ENCODE measurements at places on chromosomes 16 and 17.

DNA sequence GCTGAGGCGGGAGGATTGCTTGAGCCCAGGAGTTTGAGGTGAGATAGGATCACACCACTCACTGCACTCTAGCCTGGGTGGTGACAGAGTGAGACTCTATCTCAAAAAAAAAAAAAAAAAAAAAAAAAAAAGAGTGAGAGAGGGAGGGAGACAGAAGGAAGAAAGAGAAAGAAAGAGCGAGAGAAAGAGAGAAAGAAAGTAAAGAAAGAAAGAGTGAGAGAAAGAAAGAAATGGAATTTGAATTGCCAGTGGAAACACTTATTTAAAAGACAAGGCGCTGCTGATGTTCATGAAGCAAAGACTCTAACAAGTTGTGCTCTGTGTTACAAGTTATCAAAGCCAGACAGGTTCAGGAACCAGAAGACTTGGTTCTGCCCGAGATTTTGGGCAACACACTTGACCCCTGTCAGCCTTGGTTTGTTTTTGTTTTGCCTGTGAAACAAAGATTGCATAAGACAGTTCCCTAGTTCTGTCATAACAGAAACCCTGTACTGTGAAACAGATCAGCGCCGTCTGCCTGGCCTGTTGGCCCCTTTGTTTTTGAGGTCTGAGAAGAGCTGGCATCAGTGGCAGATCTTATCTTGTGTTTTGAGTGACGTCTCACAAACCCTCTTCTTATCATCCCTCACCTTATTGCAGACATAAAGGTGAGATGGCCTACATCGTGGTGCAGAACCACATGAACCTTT lies 55.4 kb upstream of the ENDOV start:
- peak; percentile 17 for DNase-seq

DNA sequence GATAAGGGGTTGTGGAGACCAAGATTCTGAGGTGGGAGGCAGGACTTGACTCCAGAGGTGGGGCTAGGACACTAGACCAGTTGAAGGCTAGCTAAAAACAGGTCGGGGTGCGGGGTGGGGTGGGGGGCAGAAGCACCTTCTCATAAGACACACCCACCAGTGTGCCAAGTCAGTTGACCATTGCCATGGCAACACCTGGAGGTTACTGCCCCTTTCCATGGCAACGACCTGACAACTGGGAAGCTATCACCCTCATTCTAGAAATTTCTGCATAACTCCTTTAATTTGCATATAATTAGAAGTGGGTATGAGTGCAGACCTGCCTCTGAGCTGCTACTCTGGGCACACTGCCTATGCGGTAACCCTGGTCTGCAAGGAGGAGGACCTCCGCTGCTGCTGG lies 53.9 kb upstream of the ALOX12 start:
- DNase-seq, result no peak

GRCh38 chr17:80252871-80253270 lies 7.8 kb upstream of the RNF213 start:
- DNase-seq, result peak; percentile 94

GRCh38 chr17:48484850-48485249 lies 46.0 kb downstream of the HOXB1 start:
- DNase-seq, result no peak

DNA sequence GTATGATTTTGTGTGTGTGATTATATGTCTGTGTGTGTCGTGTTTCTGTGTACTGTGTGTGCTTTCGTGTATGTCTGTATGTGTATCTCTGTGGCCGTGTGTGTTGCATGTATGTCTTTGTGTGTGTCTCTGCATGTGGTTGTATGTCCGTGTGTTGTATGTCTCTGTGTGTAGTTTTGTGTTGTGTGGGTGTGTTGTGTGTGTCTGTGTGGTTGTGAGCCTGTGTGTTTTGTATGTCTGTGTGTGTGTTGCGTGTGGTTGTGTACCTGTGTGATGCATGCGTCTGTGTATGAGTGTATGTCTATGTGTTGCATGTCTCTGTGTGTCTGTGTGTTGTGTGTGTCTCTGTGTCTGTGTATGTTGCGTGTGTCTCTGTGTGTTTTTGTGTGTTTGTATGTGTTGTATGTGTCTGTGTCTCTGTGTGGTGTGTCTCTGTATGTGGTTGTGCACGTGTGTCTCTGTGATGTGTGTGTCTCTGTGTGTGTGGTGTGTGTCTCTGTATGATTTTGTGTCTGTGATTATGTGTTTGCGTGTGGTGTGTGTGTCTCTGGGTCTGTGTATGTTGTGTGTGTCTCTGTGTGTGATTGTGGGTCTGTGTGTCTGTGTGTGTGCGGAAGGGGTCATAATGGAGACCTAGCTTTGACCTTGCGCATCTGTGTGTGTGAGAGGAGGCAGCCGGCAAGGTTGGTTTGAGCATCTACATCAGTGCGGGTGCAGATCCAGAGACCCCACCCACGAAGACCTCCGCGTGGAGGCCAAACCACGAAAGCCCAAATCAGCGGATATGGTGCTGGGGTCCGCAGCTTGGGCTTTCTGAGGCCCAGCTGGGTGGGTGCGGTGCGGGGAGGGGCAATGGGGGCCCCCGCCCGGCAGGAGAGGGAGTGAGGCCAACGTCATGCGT lies 212.6 kb upstream of the GSE1 start:
- DNase-seq, result peak; percentile 23

DNA sequence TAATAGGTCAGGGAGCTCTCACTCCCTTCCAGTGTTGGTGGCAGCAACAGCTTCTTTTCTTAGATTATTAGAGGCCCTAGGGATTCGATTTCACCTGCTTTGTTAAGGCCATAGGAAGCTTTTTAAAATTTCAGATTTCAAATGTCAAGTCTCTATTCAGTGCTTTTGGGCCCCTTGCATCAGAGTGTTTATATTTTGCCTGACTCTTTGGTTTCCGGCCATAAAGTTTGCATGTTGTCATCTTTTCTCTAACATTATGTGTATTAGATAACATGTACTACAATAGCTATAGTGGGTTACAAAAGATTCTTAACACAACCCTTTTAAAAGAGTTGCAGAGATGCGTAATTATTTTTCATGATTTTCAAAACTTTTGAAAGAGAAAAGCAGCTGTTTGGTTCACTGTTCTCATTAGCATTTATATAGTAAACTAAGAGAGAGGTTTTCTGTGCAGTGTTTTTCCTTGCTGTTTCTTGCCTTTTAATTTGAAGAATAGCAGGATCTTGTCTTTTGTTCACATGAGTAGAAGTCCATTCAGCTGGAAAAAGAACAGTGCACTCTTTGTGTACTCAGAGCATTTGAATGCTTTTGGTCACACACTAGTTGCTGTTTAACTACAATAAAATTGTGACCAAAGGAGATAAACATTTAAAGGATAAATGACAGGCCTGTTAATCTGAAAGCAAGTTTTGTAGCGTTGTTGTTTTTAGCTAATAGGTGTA lies 52.5 kb downstream of the FTO start:
- no peak for DNase-seq

DNA sequence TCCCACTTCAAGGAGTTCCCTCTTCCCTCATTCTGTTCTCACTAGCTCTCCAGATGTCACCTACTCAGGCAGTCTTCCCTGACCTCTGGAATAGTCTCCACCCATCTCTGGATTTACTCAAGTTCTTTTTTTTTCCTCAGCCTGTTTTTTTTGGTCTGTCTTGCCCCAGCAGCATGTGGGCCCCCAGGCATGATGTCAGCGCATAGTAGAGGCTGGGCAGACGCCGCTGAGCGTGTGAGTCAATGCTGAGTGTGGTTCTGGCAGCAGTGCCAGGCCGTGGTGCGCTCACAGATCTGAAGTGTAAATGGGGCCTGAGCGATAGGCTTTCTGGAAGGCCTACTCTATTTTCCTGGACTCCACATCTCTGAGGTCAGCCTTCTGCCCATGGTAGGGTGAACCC lies 2.7 kb upstream of the KCNJ18 start:
- DNase-seq, result no peak

DNA sequence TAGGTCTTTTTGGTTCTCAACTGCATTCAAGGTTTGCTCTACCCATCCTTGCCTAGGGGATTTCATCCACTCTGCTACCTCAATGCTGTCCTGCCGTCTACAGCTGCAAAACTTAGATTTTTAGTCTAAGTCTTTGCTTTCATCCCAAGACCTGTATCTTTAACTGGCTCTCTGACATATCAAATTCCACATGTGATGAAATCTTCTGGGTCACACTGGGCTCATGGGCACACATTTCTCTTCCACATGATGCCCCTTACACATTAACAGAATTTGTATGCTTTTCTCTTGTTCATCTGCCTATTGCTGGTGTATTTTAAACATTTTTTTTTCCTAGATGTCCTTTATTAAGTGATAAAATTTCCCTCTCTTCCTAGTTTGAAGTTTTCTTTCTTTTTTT lies 39.6 kb downstream of the MAF start:
- DNase-seq, result no peak

DNA sequence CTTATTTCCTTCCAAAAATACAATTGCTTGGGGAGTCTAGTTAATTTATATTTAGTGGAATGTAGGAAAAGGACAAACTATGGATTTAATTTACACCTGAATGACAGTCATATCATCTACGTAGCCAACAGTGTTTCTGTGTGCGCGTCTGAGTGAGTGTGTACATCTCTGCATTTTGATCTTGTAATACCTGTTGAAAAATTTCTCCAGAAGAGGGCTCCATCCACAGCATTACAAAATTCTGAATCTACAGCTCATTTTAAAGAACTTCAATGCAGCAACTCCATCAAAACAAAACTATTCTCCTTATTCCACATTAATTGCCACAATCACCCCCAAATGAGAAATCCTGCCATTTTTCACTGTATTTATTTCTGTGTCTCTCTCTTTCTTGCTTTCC lies 3.9 kb downstream of the CDH13 start:
- no peak for DNase-seq

- peak; percentile 79 for DNase-seq
These were observed 229.6 kb downstream of the MRTFB start for GRCh38 chr16:14300705-14301168.

DNA sequence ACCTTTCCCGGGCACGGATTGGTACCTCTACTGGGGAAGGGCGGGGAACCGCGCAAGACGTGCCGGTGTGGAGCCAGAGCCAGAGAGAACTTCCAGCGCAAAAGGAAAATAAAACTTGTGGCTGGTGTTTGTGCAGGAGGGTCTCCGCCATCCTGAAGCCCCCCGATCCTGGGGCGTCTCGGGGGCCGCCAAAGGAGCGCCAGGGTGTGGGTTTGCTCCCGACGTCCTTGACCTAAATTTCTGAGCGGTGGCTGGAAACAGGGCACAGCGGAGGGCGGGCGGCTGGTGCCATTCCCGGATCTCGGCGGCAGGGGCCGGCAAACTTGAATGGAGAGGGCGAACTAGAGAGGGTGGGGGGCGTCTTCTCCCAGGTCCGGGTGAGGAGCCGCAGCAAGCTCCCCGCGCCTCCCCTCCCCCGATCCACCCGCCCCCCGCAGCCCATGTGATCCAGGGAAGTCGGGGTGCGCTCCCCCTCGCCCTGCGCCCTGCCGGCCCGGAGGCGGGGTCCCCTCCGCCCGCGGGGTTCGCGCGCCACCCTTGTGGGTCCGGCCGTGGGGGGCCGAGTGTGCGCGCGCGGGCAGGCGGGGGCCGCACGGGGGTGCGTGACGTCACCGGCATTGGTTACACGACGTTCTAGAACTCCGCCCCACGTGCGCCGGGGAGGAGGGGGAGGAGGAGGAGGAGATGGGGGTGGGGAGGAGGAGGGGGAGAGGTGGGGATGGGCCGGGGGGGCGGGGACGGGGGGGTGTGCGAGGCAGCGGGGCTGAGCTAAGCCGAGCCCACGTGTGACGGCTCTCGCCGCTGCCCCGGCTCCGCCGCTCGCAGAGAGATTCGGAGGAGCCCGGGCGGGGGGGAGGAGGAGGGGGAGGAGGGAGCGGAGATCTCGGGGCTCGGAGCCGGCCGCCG lies at the start of gene MSI2:
Gene MSI2 (plus strand): TSS at position 748 of the 906 bp plus-strand sequence. CDS start 220 bp downstream, outside the sequence.
- DNase-seq, result peak; percentile 97

- DNase-seq, result peak; percentile 87
These were observed 63.4 kb downstream of the KLHDC4 start for GRCh38 chr16:87702325-87702811.

DNA sequence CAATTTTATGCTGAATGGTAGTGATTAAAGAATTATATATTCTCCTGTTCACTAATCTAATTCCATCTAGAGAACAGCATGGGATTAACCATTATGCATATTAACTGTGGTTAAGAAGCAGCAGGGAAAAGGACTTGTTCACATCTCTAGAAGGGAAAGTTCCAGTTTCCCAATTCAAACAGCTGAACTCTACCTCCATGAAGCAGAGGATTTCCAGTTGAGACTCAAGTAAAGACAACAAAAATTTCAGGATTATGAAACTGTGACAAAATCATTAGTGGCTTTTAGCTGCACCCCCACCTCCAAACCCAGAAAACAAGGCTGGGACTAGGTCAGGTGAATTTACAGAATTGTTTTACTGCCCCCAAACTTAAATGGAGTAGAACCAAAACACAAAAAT lies 73.6 kb downstream of the USP32 start:
- no peak for DNase-seq

DNA sequence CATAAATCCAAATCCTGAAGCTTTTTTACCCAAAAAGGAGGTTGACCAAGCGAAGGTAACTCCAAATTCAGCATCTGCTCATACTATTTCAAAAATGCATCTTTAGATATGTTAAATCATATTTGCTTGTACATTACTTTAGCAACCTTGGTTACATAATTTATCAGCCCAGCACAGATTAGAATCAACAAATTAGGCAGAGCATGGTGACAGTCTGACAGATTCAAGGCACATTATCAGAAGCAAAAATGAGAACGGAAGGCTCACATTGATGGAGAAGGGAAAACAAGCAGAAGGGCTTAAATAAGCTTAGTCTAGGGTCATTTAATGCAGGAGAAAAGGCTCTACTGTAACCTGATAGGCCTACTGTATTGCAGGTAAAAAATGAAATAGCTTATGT lies 3.9 kb upstream of the KCNJ2 start:
- DNase-seq, result no peak

GRCh38 chr16:81221731-81222130 lies 16.8 kb upstream of the BCO1 start:
- DNase-seq, result no peak

DNA sequence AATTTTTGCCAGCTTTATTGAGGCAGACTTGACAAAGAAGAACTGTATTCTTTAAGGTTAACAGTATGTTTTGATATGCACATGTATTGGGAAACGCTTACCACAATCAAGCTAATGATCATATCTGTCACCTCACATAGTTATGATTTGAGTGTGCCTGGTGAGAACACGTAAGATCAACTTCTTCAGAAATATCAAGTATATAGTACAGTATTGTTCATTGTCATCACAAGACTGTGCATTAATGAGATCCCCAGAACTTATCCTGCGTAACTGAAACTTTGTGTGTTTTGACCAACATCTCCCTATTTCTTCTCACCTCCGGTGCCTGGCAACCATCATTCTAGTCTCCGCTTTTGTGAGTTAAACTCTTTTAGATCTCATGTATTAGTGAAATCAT lies 756.4 kb upstream of the EEF2KMT start:
- DNase-seq, result no peak

GRCh38 chr17:6910987-6911603 lies 79.6 kb upstream of the TEKT1 start:
- DNase-seq, result no peak

DNA sequence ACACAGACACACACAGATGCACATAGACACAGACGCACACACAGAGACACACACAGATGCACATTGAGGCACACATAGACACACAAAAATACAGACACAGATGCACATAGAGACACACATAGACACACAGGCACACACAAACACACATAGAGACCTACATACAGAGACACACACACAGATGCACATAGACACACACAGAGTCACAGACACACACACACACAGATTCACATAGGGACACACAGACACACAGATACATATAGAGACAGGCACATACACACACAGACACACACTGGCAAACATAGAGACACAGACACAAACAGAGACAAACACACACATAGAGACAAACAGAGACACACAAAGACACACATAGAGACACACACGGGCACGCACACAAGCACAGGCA lies 9.9 kb upstream of the GCGR start:
- no peak for DNase-seq

Data from spleen (tissue), 13 donors.